CD4-positive, alpha-beta T cell treated with Interleukin-1 beta for 1 hour (primary cell): ENCODE measurements at places on chromosomes 5 and 9.

GRCh38 chr5:13378091-13378490, 566.4 kb downstream of the DNAH5 start:
- DNase-seq = no peak

DNA sequence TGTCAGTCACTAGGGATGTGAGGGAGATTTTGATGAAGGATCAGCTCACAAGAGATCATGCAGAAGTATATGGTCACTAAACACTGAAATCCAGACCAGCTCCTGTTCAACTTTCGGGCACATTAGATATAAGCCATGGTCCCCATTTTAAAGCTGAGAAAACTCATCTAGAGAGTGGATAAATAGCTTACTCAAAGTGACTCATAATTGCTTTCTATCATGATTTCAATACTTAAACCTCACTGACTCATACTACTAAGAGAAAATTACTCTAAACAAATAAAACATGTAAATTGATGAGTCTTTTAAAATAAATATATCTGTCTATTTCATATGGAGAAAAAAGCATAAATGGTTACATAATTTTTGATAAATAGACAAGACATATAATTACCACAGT, 567.7 kb downstream of the TLR4 start:
- DNase-seq = no peak

- no peak for DNase-seq
Observed at GRCh38 chr9:34035656-34036055, 13.0 kb downstream of the UBAP2 start.

- no peak for DNase-seq
Observed at GRCh38 chr5:84961903-84962302, 577.2 kb upstream of the EDIL3 start.

DNA sequence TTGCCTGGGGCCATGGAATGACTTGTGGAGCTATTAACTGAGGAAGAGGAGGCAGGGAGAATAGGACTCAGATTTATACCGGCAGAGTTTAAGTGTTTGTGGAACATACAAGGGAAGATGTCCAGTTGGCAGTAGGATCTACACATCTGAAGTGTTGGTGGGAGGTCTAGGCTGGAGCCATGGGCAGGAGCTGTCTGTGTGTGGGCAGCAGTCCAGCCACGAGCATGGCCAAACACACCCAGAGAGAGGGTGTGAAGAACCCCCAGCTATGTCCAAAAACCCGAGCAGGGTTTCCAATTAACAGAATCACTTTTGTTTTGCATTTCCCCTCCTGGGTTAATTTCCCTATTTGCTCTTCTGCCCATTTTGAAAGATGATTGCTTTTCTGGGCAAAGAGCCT, 393.7 kb downstream of the CDK5RAP2 start:
- no peak for DNase-seq

DNA sequence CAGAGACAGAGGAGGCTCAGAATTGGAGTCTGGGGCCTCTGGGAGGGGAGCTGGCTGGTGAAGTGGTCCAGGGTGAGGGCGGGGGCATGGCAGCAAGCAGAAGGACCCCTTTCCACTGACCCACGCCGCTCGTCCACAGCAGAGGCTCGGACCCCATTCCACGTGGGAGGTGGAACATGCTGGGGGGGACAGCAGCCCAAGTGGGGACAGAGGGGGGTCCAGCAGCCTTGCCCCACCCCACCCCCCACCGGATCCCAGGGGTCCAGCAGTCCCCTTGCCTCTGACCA, 25.4 kb upstream of the NKD2 start:
- no peak for DNase-seq

GRCh38 chr5:176918613-176919012, 19.5 kb upstream of the HK3 start:
- DNase-seq = no peak

GRCh38 chr9:35935755-35936509, 22.0 kb downstream of the OR2S2 start:
- no peak for DNase-seq

GRCh38 chr5:120848883-120849282, 384.8 kb downstream of the PRR16 start:
- DNase-seq = no peak

DNA sequence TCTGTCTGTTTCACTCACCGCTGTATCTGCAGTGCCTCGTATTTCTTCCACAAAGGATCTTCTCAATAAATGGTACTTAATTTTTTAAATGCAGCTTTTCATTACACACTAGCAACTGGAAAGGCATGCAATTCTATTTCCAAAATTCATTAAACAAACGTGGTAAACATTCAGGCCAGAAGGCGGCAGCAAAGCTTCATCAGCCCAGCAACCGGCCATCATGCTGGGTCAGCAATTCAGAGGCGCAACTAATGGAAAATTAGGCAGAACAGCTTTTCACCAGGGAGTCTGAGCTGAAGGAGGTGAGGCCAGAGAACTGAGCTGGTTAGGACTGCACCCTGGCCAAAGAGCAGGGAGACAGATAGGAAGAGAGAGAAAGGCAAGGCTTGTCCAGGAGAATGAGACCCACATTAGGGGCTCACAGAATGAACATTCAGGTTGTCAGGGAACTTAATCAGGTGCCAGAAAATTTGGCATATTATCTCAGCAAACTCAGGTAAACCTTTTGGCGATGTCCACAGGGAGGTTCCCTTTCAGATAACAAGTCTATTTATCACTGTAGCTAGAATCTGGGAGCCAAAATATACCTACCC, 17.7 kb upstream of the RNF180 start:
- DNase-seq = no peak

GRCh38 chr5:158755221-158755620, 344.5 kb downstream of the EBF1 start:
- DNase-seq = no peak

DNA sequence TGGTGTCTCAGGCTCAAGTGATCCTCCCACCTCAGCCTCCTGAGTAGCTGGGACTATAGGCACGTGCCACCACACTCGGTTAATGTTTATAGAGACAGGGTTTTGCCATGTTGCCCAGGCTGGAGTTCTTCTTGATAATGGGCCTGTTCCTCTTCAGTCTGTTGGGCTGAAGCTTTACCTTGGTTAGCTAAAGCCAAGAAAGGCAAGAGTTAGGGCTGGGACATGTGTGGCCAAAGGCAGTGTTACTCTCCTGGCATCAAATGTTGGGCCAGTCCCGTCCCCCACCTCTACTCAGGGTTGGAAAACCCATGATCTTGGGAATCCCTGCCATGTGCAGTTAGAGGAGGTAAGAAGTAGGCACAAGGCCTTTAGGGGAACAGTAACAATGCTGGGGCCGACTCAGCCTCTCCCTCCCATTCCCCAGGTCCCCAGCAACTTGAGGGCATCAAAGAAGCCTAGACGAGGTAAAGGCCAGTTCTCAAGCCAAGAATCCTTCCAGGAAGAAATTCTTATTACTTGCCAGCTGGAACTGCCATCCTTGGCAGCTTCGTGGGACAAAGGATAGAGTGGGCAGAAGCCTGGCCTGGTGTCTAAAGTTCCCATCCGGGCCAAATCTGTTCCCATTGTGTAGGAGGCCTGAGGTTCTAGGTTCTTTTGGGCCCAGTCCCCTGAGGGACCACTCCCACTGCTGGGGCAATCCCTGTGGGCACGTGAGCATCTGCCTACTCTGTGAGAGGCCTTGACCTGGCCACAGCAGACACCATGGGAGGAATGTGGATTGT, 4.5 kb downstream of the EGR1 start:
- peak; percentile 66 for DNase-seq
